Stimulated activated CD8-positive, alpha-beta memory T cell treated with anti-CD3 and anti-CD28 coated beads, Interleukin-4, amount 100 ng/mL, for 1 hour (primary cell): ENCODE measurements at places on chromosomes 7 and 10.

DNA sequence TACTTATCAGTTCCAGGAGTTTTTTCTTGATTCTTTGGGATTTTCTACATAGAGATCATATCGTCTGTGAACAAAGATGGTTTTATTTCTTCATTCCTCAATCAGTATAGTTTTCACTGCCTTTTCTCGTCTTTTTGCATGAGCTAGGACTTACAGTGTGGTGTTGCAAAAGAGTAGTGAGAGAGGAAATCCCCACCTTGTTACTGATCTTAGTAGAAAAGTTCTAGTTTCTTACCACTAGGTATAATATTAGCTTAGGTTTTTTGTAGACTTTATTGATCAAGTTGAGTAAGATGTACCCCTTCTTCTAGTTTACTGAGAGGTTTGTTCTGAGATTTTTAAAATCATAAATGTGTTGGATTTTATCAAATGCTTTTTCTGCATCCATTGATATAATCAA lies 123.3 kb downstream of the TMEM26 start:
- no peak for DNase-seq

GRCh38 chr10:131803860-131804425 lies 96.9 kb upstream of the PPP2R2D start:
- DNase-seq: no peak

- DNase-seq: no peak
These were observed 8.2 kb downstream of the CLDN12 start for GRCh38 chr7:90411510-90411909.

DNA sequence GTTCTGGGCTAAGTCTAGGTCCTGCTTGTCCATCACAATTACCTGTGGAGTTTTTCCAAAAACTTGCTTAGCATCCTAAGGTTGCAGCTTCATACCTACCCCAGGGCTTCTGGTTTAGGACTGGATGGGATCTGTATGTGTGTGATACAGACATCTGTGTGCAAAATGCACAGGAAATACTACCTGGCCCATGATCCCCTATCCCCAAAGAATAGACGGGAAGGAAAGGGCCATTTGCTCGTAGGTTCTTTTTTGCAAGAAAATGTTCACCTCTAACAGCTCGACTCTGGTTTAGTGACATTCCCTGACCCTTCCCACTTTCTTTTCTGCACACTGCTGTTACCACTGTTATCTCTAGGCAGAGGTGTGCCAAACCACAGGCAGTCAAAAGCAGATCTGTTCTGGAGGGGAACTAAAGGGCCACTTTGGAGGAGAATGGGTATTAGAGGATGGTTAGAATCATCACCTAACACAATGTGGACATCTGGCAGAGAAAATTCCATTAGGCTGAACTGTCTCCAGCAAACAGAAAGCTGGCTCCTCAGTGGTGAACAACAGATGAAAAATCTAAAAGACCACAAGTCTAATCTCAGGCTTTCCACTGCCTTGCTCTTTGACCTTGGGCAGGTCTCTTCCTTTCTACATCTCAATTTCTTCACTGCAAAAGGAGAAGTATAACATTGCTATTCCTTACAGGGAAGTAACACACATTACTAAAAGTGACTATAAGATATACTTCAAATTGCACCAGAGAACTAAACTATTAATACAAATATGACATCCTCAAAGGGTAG lies 107.4 kb downstream of the UBE2H start:
- DNase-seq: no peak

DNA sequence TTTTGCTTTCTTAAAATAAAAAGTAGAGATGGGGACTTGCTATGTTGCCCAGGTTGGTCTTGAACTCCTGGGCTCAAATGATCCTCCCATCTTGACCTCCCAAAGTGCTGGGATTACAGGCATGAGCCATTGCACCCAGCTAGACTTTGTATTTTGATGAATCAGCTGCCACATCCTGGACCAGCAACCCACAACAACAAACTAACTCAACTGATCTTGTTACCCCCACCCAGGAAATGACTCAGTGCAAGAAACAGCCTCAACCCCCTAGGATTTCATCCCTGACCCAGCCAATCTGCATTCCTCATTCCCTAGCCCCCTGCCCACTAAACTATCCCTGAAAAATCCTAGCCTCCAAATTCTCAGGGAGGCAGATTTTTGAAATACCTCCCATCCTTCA lies 123.8 kb downstream of the IPMK start:
- no peak for DNase-seq

DNA sequence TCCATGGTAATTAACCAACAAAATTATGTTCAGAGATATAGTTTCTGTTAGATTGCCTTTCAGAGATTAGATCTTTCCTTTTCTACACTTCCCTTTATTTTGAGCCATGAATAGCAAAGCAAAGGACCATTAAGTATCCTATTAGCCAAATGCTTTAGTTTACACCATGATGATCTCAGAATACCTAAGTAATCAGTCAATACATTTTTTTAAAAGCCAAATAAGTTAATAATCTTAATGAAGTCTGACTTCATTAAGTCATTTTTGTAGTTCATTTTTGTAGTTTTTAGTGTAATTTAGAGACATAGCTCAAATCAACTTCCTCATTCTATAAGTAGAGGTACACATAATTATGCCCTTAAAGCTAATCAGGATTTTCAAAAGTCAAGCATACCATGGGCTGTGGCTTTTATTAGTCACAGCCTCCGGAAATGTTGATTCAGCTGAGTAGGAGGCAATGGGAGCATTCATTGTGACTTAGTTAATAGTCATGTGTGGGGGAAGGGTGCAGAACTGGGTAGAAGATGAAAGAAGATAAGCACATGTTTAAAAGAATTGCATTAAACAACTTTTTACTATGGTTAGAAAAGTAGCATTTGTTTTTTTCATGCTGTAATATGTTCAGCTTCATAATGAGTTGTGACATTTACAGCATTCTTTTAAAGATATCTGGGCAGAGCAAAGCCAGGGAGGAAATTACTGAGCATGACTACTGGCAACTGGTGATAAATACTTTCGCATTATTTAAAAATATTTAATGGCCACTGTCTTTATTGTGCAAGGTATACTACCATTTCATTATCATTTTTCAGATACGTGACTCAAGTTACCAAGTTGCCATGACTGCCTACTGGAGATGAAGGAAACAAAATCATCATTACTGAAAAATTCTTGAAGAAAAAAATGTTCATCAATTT lies 57.3 kb upstream of the CCDC71L start:
- DNase-seq: peak; percentile 32

GRCh38 chr7:730501-731439 lies 3.7 kb upstream of the PRKAR1B start:
- no peak for DNase-seq

GRCh38 chr10:101710059-101710695 lies 15.2 kb upstream of the FBXW4 start:
- DNase-seq: no peak

GRCh38 chr10:29746080-29746797 lies 111.5 kb upstream of the SVIL start:
- no peak for DNase-seq

- no peak for DNase-seq
These were observed 537.8 kb upstream of the GALNT17 start for GRCh38 chr7:70594170-70594569.

GRCh38 chr7:53900856-53901528 lies 641.2 kb upstream of the VSTM2A start:
- DNase-seq: no peak

DNA sequence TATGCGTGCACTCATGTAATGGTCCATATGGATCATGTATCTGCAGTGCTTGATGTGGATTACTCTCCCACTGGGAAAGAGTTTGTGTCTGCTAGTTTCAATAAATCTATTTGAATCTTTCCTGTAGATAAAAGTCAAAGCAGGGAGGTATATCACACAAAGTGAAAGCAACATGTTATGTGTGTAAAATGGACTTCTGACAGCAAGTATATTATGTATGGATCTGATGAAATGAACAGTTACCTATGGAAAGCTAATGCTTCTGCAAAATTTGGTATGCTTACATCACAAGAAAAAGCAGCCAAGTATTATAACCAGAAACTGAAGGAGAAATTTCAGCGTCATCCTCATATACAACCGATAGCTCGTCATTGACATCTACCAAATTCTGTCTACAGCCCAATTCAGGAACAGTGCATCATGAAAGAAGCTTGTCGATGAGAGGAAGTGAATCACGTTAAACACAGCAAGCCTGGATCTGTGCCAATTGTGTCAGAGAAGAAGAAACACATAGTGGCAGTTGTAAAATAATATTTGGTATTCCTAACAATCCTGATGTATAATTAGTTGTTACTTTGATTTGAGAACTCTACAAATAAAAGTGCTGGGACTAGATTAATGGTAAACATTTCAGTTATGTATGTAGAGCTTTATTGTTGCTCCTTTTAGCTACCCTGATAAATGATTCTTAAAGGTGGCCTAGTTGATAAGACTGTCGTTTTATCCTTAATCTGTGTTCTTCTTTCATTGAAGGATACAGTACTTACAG lies 14.2 kb upstream of the SYPL1 start:
- no peak for DNase-seq

DNA sequence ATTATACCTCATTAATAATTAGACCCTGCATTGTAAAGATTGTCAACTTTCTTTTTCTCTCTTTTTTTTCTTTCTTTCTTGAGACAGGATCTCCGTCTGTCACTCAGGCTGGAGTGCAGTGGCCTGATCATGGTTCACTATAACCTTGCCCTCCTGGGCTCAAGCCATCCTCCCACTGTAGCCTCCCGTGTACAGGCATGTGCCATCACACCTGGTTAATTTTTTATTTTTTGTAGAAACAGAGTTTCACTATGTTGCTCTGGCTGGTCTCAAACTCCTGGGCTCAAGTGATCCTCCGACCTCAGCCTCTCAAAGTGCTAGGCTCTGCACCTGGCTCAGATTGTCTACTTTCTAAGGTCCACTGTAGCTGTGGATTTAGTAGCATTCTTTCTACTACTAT lies 50.7 kb downstream of the MDFIC start:
- DNase-seq: no peak

- DNase-seq: no peak
These were observed 27.6 kb upstream of the PIK3AP1 start for GRCh38 chr10:96747734-96748550.

DNA sequence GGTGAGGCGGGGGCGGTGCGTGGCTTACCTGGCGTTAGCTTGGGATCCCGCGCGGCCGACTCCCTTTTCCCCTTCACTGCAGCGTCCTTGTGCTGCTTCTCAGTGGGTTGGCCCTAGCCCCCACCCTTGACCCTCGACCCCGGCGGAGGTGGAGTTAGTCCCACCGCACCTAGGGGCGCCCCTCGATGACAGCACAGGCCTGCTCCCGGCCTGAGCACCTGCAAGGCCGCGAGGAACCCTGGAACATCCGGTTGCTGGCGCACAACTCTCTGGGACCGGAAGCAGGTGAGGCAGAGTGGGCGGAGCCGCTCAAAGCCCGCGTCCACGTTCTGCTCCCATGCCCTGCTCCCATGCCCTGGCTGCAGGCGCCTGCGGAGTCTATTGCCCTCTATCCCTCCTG lies 266.9 kb downstream of the USP6NL start:
- DNase-seq: no peak

GRCh38 chr10:96133135-96133534 lies 3.0 kb downstream of the ZNF518A start:
- no peak for DNase-seq

DNA sequence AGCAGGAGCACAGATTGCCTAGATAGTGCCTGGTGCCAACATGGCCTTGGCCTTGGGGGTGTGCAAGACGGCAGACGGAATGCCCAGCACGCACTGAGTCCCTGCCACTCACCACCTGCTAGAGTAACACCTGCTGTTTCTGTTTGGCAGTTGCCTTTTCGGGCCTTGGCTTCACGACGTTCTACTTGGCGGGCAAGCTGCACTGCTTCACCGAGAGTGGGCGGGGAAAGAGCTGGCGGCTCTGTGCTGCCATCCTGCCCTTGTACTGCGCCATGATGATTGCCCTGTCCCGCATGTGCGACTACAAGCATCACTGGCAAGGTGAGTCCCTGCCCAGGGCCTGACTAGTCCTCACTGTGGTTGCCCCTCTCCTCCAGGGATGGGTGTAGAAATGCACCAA lies 118.0 kb downstream of the PLPP4 start:
- DNase-seq: no peak

DNA sequence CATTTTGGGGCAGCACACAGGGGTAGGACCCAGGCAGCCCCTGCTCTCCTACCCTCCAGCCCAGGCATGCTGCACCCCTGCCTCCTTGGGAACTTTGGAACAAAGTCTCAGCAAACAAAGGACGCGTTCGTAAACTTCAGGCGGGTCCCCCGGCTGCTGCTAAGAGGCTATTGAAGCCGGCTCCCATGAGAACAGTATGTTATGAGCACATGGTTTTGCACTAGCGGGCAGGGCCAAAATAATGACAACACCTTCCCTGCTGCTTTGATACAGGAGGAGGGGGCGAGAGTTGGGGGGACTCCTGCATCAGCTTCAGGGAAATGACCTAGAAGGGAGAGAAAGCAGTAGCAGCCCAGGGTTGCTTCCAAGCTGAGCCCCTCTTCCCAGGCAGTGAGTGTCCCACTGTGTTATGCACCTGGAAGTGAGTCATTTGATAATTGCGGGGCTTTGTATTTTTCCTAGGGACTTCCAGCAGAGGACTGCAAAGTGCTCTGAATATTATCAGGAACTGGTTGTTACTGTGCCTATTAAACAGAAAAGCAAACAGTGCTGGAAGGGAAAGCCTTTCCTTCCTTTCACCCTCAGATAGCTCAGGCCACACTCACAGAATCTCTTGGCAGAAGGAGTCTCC lies 6.9 kb downstream of the ITPRIP start:
- no peak for DNase-seq

GRCh38 chr10:69968830-69969229 lies 83.8 kb upstream of the MACROH2A2 start:
- no peak for DNase-seq

- no peak for DNase-seq
These were observed 6.7 kb downstream of the LAMB1 start for GRCh38 chr7:107996072-107996882.

DNA sequence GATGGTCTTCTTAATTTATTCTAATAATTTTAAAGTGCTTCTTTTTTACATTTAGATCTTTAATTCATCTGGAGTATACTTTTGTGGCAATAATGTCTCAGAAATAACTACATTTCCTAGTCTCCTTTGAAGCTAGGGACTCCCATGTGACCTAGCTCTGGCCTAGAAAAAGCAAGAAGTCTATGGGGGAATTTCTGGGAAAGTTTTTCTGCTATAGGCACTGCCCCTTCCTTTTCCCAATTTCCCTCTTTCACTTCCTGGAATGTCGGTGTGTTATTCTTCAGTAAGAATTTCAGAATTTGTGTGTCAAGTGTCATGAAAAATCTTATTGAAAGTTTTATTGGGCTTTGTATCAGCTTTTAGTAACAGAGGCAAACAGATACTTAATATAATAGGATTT lies 94.6 kb upstream of the LRRC4 start:
- DNase-seq: no peak

GRCh38 chr7:105228555-105228954 lies 160.2 kb downstream of the SRPK2 start:
- DNase-seq: no peak

- no peak for DNase-seq
These were observed 387.5 kb downstream of the CCSER2 start for GRCh38 chr10:84715911-84716310.

GRCh38 chr7:12777257-12777656 lies 89.8 kb downstream of the ARL4A start:
- DNase-seq: no peak

DNA sequence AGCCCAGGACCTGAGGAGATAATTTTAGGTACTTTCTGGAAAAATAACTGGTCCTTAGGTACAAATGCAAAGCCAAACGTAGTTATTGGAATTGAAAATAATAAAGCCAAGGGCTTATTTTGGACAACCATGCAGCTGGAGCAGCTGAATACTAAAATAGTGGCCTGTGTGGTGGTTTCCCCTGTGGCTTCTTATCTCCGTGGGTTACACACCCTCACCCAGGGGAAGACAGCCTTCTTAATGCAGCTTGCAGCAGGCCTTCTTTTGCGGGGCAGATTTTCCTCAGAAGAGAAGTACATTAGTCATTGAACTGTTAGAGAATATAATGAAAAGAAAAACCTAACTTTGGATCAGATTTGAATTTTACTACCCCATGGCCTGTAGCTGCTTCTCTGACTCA lies 133.5 kb downstream of the ST7 start:
- no peak for DNase-seq
